GM04504 (cell line): ENCODE measurements at places on chromosomes 5 and 9.

GRCh38 chr9:108639696-108640095 is 216.1 kb downstream of the ACTL7B start:
- DNase-seq, result no peak

DNA sequence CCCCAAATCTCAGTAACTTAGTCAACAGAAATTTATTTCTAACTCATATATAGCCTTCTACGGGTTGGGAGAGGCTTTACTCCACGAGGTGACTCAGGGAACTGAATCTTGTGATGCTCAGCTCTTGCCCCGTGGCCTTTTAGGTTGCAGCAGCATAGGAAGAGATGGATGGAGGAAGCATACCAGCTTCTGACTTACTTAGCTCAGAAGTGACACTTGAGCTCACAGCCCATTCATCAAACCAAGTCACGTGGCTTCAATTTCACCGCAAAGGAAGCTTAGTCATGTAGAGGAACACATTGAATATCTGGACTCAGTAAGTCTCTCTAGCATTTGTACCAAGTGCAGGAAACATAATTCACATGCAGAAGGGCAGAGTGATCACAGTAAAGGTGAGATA is 124.1 kb upstream of the KCNN2 start:
- no peak for DNase-seq

- DNase-seq, result peak; percentile 31
Observed at GRCh38 chr9:113164536-113165300, 13.9 kb downstream of the SLC31A2 start.

GRCh38 chr5:15933259-15934207 is 246.1 kb downstream of the MARCHF11 start:
- no peak for DNase-seq

GRCh38 chr5:128092144-128092543 is 8.6 kb downstream of the SLC12A2 start:
- DNase-seq, result no peak

DNA sequence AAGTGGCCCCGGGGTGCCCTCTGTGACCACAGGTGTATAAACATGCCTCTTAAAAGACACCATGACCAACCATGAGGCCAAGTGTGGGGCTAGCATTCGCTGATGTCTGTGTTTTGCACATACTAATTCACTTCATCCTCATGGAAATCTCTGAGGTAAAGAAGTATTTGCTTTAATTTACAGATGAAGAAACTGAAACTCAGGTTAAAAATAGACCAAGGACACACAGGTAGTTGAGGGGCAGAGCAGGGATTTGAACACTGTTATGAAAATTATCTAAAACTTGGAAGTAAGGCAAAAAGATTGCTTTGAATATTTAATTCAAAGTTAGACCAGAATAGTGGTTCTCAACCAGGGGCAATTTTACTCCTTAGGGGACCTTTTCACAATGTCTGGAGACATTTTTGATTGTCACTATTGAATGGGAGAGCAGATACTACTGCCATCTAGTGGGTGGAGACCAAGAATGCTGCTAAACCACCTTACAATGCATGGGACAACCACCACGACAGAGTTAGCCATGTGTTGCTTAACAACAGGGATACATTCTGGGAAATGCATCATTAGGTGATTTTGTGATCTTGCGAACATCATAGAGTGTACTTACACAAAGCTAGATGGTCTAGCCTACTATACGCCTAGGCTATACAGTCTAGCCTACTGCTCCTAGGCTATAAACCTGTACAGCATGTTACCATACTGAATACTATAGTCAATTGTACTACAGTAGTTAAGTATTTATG is 8.0 kb upstream of the FXN start:
- peak; percentile 11 for DNase-seq

GRCh38 chr5:179153921-179154345 is 93.8 kb downstream of the ZNF354C start:
- DNase-seq, result no peak
